Muscle of leg (tissue), 16 donors: ENCODE measurements at places on chromosomes 1 and 21. TPM values are rescaled to one million over a fixed set of nuclear protein-coding genes. Genes with fewer than 3 reads are reported as not detected.

GRCh38 chr1:24955161-24955560, 25.1 kb upstream of the RUNX3 start:
- DNase-seq: no peak

- DNase-seq: peak; percentile 38
These were observed 172.6 kb downstream of the APP start for GRCh38 chr21:25997788-25998611.

DNA sequence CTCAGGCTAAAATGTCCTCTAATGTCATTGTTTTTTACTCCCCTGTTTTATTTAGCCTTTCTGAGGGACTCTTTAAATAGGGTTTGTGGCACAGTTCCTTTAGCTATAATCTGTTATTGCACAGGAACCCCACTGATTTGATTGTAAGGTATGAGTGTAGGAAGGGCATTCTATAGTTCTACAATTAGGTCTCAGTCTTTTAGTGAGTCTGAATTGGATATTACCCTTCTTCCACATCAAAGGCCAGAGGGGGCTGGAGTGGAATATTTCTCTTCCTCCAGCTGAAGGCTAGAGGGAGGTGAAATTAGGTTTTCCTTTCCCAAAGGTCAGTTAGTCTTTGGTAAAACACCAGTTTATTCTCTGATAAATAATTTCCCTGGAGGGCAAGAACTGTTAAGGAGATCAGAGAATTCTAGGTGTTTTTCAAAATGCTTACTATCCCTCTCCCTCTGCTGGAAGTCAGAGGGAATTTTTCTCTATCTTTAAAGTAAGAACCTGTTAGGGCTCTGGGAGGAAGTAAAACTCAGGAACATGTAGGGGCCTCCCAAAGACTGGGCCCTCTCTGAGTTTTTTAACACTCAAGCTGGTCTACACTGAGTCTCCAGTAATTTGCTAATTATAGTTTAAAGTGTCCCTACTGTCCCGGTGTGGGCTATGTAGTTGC, 176.3 kb upstream of the ZNHIT6 start:
- peak; percentile 8 for DNase-seq

DNA sequence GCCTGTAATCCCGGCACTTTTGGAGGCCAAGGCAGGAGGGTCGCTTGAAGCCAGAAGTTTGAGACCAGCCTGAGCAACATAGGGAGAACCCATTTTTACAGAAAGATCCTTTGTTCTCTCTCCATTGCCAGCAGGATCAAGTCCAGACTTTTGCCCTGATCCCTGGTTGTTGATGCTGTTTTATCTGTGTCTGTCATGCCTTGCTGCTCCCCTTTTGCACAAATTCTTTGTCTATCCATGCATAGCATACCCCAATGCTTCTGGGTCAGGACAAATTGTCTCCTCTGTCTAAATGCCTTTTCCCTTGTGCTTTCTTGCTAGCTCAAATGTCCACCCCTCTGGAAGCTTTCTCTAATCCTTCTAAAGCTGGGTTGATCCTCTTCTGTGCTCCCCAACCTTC, 25.3 kb upstream of the FAAH start:
- no peak for DNase-seq

- DNase-seq: peak; percentile 57
These were observed 16.7 kb upstream of the TUT4 start for GRCh38 chr1:52569449-52570210.

DNA sequence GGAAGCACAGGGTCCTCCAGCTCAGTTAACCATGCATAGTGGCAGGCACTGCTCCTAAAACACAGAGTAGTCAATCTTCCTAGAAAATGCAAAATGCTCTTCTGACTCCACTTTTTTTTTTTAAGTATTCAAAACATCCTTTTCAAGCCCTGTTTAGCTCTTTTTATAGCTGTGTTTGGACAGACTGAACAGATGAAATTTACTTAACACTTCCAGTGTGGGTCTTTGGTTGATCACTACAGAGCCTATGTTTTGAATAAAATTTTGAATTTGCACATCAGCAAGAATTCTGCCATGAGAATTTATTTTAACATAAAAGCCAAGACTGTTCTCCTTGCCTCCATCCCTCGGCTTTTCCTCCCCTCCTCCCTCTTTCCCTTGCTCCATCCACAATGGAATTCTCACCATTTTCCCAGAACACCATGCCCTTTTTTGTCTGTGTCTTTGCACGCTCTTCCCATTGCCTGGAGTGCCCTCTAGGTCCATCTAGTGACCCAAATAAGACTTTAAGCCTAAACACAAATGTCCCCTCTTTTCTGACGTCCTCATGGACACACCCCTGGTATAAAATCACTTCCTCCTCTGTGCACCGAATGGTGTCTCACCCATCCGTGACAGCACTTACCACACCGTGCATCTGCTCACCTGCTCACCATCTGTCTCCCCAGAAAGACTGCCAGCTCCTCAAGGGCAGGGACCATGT, 24.0 kb upstream of the CPT2 start:
- DNase-seq: peak; percentile 26

GRCh38 chr1:158675563-158676323, 10.8 kb downstream of the SPTA1 start:
- DNase-seq: peak; percentile 4

- DNase-seq: no peak
These were observed 27.5 kb downstream of the COL6A1 start for GRCh38 chr21:46008893-46009621.

DNA sequence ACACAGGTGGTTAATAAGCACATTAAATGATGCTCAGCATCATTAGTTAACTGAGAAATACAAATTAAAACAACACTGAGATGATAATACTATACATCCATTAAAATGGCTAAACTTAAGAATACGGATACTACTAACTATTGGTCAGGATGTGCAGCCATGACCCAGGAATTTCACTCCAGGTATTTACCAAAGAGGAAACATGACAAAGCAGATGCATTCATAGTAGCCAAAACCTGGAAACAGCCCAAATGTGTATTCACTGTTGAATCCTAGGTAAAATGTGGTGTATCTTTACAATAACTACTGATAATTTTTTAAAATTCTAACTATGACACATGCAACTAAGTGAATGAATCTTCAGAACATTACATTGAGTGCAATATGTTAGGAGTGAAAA, 73.0 kb downstream of the PTPRC start:
- DNase-seq: no peak

DNA sequence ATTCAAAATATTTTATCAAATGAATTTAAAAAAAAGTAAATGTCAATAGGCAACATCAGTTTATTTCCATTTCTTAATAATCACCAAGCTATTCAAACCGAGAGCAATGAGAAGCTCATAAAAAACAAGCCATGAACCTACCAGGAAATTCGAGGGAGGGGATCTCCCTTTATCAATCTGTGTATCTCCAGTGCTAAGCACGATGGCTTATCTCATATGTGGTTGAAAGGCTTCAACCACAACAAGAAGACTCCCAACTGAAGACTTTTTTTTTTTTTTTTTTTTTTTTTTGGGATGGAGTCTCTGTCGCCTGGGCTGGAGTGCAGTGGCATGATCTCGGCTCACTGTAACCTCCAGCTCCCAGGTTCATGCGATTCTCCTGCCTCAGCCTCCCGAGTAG, 833.3 kb downstream of the USP25 start:
- no peak for DNase-seq

DNA sequence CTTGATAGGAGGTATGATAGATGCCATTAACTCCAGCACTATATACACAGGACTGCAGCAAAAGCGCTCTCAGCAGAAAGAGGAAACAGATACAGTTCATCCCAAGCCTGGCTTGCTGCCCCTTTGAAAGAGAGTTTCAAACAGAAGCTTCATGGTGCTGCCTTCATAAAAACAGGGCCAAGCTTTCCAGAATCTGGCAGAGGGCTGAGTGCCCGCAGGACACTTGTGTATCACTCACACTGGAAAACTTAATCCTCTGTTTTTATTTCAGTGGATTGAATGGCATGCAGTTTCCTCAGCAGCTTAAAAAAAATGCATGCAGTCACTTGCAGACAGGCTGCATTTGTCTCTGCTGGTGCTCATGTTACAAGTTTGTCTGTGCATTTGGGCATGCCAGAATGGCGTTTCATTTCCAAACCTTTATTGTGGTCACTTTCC, 40.4 kb downstream of the KCNJ15 start:
- DNase-seq: peak; percentile 83

- no peak for DNase-seq
These were observed 10.9 kb downstream of the RNF11 start for GRCh38 chr1:51247022-51247421.

- peak; percentile 37 for DNase-seq
These were observed 104.7 kb downstream of the JAK1 start for GRCh38 chr1:64861611-64862010.

DNA sequence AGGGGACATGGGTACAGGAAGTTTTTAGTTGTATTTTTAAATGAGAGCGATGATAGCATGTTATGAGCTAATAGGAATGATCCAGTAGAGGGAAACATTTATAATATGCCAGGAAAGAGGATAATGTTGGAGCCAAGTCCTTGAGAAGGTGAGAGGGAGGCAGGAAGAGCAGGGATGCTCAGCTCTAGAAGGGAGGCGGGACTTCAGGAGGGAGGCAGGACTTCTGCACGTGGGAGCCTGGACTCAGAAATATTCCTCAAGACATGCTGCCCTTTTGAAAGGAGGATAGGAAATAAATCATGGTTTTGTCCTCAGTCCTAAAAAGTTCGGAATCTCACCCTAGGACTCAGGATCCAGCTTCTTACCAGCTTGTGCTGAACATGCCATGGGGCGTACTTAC, 5.9 kb downstream of the ADARB1 start:
- no peak for DNase-seq

DNA sequence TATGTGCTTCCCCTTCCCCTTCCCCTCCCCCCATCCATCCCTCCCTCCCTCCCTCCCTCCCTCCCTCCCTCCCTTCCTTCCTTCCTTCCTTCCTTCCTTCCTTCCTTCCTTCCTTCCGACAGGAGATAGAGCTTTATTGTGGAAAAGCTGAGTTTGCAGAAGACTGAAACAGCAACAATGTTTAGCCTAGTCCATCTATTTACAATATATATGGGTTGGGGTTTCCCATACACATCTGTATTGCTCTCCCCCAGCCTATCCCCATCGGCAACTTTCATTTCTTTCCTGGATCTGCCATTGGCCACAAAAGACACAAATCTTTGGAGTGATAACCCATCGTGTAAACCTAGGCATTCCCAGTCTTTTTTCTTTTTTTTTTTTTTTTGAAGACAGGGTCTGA, 222.3 kb downstream of the USH2A start:
- no peak for DNase-seq

- DNase-seq: no peak
These were observed 110.8 kb upstream of the KAZN start for GRCh38 chr1:14487671-14488070.

GRCh38 chr1:213977486-213977842, 10.3 kb upstream of the PROX1 start:
- peak; percentile 73 for DNase-seq

- no peak for DNase-seq
These were observed 21.3 kb downstream of the SYDE2 start for GRCh38 chr1:85179522-85179921.

- no peak for DNase-seq
These were observed 876 bp downstream of the ALDH9A1 start for GRCh38 chr1:165697491-165697880.

GRCh38 chr21:22806278-22806677, 1808.1 kb downstream of the NCAM2 start:
- no peak for DNase-seq

GRCh38 chr21:9750341-9751086, 770.9 kb upstream of the TPTE start:
- DNase-seq: no peak

DNA sequence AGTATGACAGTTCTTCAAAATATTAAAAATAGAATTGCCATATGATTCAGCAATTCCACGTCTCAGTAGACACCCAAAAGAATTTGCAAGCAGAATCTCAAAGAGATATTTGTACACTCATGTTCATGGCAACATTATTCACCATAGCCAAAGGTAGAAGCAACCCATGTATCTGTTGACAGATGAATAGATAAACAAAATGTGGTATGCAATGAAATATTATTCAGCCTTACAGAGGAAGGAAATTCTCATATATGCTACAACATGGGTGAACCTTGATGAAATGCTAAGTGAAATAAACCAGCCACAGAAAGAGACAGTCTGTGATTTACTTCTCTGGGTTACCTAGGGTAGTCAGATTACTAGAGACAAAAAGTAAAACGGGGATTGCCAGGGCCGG, 47.0 kb downstream of the NAV1 start:
- no peak for DNase-seq

The COL9A2 gene
- 2.6 TPM for total RNA-seq

The SUSD4 gene
- 2.7 TPM for total RNA-seq

The MTMR11 gene
- total RNA-seq: 8.1 TPM

The THEMIS2 gene
- total RNA-seq: 3.1 TPM
